Sigmoid colon (tissue), 7 donors: ENCODE measurements at places on chromosomes 5 and 9. TPM values are rescaled to one million over a fixed set of nuclear protein-coding genes. Genes with fewer than 3 reads are reported as not detected.

The ZNG1A gene
- polyA plus RNA-seq: 27.5 TPM

The ALDH7A1 gene
- 31.5 TPM for polyA plus RNA-seq

The QRFP gene
- not detected for polyA plus RNA-seq

The SLC2A6 gene
- 1.2 TPM for polyA plus RNA-seq

The CCDC171 gene
- 1.4 TPM for polyA plus RNA-seq
